ENCODE measurements at places on chromosomes 2 and 18. TPM values are rescaled to one million over a fixed set of nuclear protein-coding genes. Genes with fewer than 3 reads are reported as not detected.

DUSP19 gene
- 2.9 TPM for total RNA-seq

RAB12 gene
- total RNA-seq = 14.8 TPM

KCNJ13 gene
- not detected for total RNA-seq

MAPK4 gene
- total RNA-seq = not detected

CFAP210 gene
- total RNA-seq = not detected

UGT1A3 gene
- not detected for total RNA-seq

LYG1 gene
- total RNA-seq = 0.37 TPM

MITD1 gene
- total RNA-seq = 56.8 TPM

GULP1 gene
- not detected for total RNA-seq

GKN2 gene
- total RNA-seq = not detected

NABP1 gene
- total RNA-seq = 42.1 TPM

MBP gene
- 41.2 TPM for total RNA-seq

C2orf80 gene
- not detected for total RNA-seq

PARD3B gene
- total RNA-seq = 1.1 TPM

SCN7A gene
- not detected for total RNA-seq

LCT gene
- total RNA-seq = 0.31 TPM

DOK6 gene
- not detected for total RNA-seq

IAH1 gene
- total RNA-seq = 64.6 TPM

MSTN gene
- total RNA-seq = not detected

TTC27 gene
- 34.9 TPM for total RNA-seq

COX7A2L gene
- total RNA-seq = 110 TPM

VWA3B gene
- total RNA-seq = not detected

DNER gene
- not detected for total RNA-seq

Data from activated naive CD8-positive, alpha-beta T cell treated with anti-CD3 and anti-CD28 coated beads for 36 hours (primary cell).